IPS DF 19.7 (cell line): ENCODE measurements at places on chromosomes 6 and 20.

- no peak for DNase-seq
Observed at GRCh38 chr6:156313037-156313436, 464.1 kb upstream of the ARID1B start.

DNA sequence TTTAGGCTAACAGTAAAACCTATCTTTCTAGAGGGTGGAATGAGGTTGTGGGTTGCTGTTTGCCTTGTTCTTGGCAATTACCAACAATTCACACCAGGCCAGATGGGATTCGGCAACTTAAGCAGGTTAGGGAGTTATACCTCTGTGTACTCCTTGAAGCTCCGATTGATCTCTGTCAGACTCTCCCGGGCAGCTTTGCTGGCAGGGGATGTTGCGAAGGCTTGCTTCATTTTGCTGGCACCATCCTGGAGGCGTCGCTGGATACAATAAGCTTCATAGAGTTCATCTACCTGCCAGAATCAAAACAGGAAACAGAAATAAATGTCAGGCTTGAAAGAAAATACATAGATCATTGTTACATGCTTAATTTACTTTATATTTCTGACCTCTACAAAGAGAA lies 66.4 kb upstream of the ARMH2 start:
- no peak for DNase-seq

DNA sequence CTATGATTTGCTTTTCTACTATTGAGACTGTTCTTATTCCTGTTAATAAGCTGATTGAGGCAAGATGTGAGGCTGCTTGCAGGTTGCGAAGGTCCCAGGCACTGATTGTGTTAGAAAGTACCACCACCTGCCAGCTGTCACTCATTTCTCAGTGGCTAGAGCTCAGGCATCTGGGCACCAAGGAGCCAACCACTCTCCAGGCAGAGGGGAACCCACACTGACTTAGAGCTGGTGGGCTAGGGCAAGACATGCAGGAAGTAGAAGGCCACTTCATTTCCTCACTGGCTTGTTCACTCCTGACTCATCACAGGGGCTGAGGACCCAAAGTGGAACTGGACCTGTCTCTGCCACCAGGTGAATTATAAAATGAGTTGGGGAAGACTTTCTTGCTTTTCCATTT lies 7.8 kb upstream of the DLL1 start:
- no peak for DNase-seq

DNA sequence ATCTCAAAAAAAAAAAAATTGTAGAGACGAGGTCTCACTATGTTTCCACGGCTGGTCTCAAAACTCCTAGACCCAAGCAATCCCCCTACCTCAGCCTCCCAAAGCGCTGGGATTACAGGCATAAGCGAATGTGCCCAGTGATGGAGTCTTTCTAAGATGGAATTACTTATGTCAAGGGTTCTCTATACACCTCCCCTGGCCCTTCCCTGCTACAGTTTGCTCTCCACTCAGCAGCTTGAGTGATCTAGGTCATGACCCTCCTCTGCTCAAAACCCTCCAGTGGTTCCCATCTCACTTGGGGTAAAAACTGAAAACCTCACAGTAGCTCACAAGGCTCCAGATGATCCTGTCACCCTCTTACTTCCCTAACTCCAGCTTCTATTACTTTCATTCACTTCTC lies 1.8 kb upstream of the DNPH1 start:
- no peak for DNase-seq

GRCh38 chr6:2712102-2712501 lies 38.6 kb downstream of the MYLK4 start:
- DNase-seq = no peak

- no peak for DNase-seq
Observed at GRCh38 chr6:148423133-148423532, 80.5 kb downstream of the SASH1 start.

- no peak for DNase-seq
Observed at GRCh38 chr6:110476046-110476849, at the start of gene SLC22A16. SLC22A16 (minus strand) TSS chr6:110476613; CDS start chr6:110476574, 39 bp downstream.

DNA sequence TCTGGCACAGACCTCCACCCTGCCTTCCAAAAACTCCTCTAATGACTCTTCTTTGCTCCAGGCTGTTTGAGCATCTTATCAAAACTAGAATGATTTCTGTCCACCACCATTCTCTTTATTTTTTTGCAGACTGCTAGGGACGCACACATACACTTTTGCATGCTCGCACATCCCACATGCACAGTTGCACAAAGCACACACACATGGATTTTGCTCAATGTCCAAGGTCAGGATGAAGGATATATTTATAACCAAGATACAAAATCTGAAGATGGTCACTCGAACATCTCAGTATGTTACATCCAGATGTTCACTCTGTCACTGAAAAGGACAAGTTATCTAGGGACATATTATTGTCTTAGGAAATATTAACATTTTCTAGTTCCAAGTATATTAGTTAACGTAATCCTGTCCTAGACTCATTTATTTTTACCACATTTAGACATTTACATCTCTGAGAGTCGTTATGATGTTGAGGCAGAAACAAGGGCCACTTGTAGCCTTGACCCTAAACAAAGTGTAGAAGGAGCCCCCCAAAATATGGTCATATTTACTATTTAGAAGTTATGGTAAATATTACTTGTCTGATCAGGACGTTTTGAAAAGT lies 3.4 kb upstream of the SIM1 start:
- DNase-seq = no peak

GRCh38 chr20:623704-624103 lies 13.6 kb upstream of the TCF15 start:
- DNase-seq = no peak
